T-helper 1 cell (primary cell): ENCODE measurements at places on chromosomes 13 and 19.
A peak's percentile ranks its signal among the peaks of the same experiment; 100 is the strongest.

- no peak for DNase-seq
These were observed 44.8 kb downstream of the ING1 start for GRCh38 chr13:110758195-110758805.

GRCh38 chr19:31885280-31885853 is 460.0 kb upstream of the ZNF507 start:
- no peak for DNase-seq

GRCh38 chr19:39430675-39431593 is 4.8 kb downstream of the RPS16 start:
- DNase-seq = peak; percentile 58

- DNase-seq = no peak
These were observed 30.3 kb downstream of the SHISA2 start for GRCh38 chr13:26021516-26021915.

GRCh38 chr13:75481176-75482069 is 546 bp downstream of the TBC1D4 start:
- peak; percentile 6 for DNase-seq

GRCh38 chr19:1317274-1318003 is 31.8 kb downstream of the EFNA2 start:
- DNase-seq = no peak

DNA sequence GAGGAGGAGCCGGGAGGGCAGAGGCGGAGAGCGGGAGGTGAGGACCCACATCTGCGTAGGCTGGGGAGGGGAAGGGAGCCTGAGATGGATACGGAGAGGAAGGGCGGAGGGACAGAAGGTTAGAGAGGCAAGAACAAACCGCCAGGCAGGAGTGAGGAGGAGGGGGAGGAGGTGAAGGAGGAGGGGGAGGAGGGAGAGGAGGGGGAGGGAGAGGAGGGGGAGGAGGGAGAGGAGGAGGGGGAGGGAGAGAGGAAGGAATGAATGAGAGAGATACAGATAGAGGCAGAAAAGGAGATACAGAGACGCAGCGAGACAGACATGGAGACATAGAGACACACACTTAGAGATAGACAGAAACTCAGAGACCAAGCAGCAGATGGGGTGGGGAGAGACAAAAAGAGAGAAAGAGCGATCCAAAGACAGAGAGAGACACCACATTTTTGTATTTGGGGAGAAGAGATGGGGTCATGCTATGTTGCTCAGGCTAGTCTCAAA is 782 bp upstream of the CA11 start:
- DNase-seq = no peak

DNA sequence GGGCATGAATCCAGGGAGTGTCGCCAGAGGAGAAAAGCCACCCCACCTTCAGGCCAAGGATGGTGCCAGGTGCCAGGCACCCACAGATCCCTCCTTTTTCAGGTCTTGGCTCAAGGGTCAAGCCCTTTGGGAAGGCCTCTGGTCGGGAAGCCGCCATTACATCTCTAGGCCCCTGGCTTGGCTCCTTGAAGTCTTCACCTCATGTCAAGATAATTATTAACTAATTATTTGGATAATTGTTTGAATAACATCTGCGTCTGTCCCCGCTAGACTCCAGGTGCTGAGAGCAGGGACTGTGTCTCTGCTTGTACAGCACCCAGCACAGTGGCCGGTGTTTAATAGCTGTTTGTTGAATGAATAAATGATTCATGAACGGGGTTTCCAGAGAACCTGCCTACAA is 1.2 kb downstream of the KLK13 start:
- DNase-seq = no peak
